ENCODE measurements at places on chromosomes 7 and 10.

- DNase-seq, result no peak
These were observed 74.7 kb upstream of the INSIG1 start for GRCh38 chr7:155223021-155223420.

GRCh38 chr10:90171014-90171722, 469.8 kb downstream of the KIF20B start:
- DNase-seq, result no peak

DNA sequence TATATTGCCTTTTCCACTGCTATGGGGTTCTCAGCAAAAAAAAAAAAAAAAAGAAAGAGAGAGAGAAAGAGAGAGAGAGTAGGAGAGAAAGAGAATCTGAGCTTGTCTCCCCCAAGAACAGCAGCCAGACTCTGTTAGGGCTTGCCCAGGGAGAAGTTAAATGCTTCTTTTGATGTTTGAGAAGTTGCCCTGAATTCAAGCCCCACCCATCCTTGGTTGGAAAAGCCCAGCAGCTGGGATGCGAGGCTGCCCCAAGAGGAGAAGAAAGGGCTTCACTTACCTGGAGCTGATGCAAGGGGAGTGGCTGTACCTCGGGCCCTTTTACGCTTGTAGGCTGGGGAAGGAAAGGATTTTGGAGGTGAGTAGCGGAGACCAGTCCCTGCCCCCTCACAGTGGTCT, 20.9 kb upstream of the MGMT start:
- no peak for DNase-seq

DNA sequence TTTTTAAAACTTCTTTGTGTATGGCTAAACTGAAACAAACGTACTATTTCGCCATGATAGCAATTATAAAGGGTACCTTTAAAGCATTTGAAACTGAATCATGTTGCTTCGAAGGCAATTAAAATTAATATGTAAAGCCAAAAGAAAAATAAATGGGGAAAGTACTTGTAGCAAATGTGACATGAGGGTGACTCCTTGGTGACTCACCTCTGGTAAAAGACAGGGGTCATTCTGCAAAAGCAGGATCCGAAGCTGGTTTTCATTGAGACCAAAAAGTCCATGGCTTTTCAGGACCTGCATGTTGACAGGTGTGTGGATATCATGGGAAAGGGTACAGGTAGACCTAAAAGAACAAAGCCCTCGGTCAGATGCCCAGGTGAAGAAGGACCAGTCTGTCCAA, 1.5 kb downstream of the ZC3HAV1L start:
- no peak for DNase-seq

DNA sequence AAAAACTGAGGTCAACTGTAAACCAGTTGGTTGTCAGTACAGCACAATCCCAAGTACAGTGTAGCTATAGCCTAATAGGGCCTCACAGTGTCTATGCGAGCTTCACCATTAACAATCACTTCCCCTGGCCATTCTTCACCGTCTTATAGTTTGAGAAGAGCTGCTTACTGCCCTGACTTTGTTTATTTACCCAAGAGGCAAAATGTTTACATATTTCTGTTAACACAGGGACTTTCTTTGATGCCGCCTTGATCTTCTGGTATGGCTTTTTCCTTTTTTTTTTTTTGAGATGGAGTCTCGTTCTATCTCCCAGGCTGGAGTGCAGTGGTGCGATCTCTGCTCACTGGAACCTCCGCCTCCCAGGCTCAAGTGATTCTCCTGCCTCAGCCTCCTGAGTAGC, 3.3 kb downstream of the MYOF start:
- no peak for DNase-seq

- no peak for DNase-seq
These were observed 386.5 kb upstream of the PFKP start for GRCh38 chr10:2680821-2681220.

- no peak for DNase-seq
These were observed 447 bp upstream of the GPAM start for GRCh38 chr10:112184052-112184371.

DNA sequence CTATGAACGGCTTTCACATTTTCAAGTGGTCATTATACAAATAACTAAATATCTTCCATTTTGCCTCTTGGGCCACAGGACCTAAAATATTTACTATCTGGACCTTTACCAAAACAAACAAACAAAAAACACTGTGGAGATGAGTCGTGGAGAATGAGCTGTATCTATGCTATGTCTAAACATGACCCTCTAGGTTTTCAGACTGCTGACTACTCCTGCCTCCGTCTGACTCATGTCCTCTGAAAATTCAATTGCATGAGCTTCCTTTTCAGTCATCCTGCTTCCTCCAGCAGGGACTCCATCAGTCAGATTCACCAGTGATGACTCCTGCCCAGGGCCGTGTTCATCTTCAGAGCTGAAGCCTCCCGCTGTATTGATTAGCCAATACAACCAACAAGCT, 96.8 kb downstream of the COL28A1 start:
- DNase-seq, result no peak

- DNase-seq, result no peak
These were observed 99.1 kb upstream of the CACUL1 start for GRCh38 chr10:118853916-118854315.

- DNase-seq, result no peak
These were observed 2.8 kb upstream of the FAM53B start for GRCh38 chr10:124746992-124747391.

DNA sequence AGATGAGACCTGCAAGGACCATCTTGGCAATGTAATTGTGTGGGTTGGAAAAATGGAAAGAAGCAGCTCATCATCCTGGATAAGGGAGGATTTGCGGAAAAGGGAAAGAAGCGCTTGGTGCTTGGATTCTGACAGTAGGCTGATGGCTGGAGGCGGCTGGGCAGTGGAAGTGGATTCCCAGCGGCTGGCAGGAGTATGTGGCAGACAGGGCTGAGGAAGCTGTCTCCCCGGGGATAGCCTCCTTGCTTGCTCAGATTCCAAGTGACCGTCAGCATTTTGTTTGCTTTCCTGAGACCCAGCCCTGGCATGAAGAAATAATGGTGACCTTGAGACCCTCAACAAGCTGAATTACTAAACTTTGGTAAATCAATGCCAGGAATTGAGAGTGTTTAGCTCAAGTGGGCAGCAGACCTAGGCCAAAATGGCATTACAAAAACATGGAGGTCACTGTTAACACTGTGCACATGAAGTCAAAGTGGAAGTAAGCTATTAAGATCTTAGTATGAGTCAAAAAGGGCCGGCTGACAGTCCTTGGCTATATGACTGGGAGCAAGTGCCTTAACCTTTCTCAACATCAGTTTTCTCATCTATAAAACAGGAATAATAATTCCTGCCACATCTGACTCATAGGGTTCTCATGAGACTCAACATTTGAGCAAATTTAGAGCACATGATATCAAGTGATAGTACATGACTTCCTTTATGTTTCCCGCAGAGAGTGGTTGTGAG, 21.3 kb downstream of the SLC25A28 start:
- DNase-seq, result no peak

DNA sequence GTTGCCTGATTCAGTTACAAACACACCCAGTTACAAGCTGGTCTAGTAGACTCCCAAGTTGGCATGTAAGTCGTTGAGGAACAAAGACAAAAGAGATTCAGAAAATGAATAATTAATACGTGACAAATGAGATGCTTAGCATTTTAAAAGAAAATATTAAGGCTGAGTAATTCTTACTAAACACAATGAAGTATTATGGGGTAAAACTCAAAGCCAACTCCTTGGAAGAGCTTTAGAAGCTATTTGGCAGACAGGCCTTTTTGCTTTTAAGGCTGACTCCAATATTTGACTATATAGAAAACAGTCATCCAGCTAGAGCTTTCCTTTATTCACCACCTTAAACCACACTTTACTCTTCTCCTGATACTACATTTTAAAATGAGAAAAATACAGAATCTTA, 5.4 kb downstream of the TRDMT1 start:
- DNase-seq, result no peak

GRCh38 chr10:106612381-106612780, 552.1 kb downstream of the SORCS1 start:
- no peak for DNase-seq

GRCh38 chr7:105178177-105178576, 164.2 kb downstream of the KMT2E start:
- DNase-seq, result no peak

GRCh38 chr10:58574058-58574457, 61.4 kb downstream of the BICC1 start:
- no peak for DNase-seq

DNA sequence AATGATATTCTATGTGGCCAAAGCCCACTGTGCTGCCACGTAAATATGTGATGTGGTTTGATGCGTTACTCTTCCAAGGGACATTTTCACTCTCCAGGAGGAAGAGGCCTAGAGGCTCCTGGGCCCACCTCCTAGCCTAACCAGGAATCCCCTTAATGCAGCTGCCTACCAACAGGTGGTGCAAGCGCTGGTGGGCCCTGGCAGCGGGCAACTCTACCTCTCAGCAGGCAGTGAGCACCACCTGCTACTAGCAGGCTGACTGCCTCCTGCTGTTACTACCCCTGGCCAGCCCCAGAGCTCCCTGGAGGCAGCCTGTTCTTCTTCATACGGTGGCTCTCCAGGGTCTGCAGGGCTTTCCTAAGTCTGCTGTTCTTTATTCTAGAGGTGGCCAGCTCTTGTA, 62.8 kb downstream of the CDH23 start:
- no peak for DNase-seq

- no peak for DNase-seq
These were observed 63.3 kb upstream of the THSD7A start for GRCh38 chr7:11895337-11895736.

DNA sequence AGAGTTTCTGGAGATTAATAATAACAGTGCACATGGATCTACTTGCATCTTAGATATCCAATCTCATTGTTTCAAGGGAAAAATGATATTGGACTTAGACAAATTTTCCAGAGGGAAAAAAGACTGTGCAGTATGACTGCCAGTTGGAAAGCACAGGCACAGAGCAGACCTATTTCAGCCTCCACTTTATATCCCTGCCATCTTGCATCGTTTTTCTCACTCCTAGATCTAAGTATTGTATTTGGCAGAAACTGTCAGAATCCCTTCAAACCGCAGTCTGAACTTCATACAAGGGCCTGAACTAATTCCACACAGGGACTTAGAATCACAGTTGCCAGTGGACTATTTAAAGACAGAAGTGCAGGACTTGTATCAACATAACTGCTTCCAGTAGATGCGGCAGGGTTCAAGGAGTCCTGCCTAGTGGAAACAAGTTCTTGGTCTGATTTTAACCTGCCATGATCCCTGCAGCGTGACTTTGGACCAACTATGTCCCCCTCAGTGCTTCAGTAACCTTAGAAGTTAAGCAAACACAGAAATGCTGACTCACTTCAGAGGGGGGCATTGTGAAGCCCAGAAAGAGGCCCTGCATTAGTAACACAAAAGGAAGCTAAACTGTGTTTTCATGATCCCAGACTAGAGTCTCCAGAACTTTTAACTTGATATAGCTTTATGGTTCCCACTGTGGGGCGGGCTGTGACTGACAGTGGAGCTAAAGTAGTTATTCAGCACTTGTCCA, 95.7 kb upstream of the PALS2 start:
- DNase-seq, result no peak

GRCh38 chr10:3846736-3847135, 61.7 kb upstream of the KLF6 start:
- no peak for DNase-seq

DNA sequence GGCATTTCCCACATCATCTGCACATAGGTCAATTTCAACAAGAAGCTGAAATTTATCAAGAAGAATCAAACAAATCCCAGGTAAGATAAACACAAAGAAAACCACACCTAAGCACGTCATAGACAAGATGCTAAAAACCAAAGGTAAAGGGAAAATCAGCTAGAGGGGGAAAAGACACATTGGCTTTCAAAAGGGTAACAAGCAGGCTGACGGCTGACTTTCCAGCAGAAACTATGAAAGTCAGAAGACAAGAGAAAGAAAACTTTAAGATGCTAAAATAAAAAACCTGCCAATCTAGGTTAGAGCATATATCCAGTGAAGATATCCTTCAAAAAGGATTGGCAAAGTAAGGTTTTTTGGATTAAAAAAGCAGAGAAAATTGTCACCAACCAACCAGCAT, 59.9 kb upstream of the RHEB start:
- DNase-seq, result no peak

GRCh38 chr10:115514895-115515294, 421.7 kb downstream of the ATRNL1 start:
- no peak for DNase-seq

DNA sequence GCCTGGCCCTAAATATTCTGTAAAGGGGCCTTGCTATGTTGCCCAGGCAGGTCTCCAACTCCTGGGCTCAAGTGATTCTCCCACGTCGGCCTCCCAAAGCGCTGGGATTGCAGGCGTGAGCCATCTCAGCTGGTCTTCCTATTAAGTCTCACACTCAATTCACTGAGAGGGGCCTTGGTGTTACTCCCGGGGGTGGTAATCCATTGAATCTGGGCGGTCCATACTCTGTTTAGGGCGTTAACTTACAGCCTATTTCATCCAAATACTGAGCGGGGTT, 665 bp upstream of the SRRT start:
- DNase-seq, result no peak

- DNase-seq, result no peak
These were observed 3.1 kb downstream of the JCAD start for GRCh38 chr10:30056281-30056680.

DNA sequence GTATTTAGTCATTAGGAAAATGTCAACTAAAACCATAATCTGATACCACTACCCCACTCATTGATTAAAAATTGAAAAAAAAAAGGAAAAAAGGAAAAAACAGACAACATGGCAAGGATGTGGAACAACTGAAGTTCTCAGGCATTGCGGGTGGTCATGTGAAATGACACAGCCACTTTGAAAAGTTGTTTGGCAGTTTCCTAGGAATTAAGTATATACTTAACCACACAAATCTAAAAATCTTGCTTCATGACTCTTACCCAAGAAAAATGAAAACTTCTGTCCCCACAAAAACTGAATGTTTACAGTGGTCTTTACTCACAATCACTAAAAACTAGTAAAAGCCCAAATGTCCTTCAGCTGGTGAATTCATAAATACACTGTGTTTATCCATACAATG, 254.5 kb downstream of the AHR start:
- no peak for DNase-seq

GRCh38 chr7:154437234-154437633, 385.0 kb downstream of the DPP6 start:
- DNase-seq, result no peak

- no peak for DNase-seq
These were observed 83.2 kb downstream of the SLC16A9 start for GRCh38 chr10:59626523-59626869.

- DNase-seq, result no peak
These were observed 3.7 kb downstream of the CCNJ start for GRCh38 chr10:96047004-96047649.

- no peak for DNase-seq
These were observed 66.8 kb downstream of the MINDY4 start for GRCh38 chr7:30838008-30838407.

DNA sequence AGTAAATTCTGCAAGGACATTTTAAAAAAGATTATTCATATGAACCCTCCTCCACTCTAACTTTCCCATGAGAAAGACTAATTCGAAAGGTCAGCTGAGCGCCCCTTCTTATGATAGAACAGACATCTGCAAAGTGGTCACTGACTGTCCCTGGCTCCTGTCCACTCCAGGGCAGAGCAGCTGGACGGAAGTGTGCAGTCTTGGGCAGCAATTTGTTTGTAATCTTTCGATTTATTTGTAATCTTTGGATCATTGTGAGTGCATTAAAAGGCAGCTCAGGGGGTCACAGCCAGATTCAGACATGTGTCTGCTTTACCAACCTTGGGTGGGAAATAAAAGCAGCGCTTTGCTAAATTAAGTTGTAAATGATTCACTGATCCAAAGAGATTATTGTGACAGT, 158.8 kb upstream of the ADARB2 start:
- no peak for DNase-seq

GRCh38 chr7:1323178-1324027, 90.7 kb downstream of the UNCX start:
- no peak for DNase-seq
